ENCODE measurements at places on chromosomes 6 and 20.
A peak's percentile ranks its signal among the peaks of the same experiment; 100 is the strongest.

DNA sequence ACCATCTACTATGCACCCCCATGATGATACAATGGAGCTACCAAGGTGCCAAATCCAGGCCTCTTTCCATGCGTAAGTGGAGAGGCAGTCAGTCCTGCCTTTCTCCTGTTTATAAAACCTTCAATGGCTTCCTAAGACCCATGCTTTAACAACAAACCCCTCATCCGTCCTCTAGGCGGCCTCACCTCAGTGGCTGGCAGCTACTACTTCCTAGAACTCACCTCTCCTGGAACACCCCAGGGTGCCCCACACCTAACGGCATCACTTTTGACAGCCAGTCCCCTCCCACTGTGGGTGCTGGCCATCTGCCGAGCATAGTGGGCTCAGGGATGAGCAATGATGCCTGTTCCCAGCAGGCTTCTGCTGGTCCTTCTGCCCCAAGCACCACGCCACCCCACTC lies 80.0 kb upstream of the TAB2 start:
- no peak for DNase-seq

DNA sequence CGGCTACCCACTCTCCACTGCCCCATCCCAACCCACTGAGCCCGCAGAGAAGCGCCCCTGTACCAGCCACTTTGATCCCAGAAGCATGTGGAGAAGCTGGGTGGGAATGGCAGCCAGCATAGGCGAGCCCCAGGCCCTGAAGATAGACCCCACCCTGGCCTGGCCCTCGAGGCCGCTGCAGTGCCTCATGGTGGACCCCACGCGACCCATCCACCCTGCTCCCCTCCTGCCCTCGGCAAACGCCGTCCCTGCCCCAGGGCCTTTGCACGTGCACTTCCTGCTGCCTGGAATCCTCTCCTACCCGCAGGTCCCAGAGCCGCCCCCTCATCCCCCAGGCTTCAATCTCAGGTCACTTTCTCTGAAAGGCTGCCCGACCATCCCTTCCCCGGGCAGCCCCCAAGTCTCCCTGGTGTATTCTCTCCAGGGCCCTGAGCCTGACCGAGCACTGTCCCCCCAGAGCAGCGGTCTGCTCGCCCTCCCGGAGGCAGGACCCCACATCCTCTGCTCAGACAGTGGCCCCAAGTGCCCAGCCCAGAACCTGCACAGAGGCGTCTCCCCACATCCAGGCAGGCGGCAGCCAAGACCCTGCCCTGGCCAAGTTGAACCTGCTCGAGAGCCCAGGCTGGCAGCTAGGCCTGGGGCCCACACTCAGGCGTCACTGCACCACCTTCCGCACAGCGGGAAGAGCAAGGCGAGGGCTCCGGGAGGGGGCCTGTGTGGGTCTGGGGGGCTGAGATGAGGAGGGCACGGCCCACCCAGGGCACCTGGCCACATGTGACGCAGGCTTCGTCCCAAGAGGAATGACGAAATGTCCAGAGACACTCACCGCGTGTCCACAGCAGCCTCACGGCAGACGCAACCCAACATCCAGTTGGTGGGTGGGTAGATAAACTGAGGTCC lies 14.0 kb downstream of the KCNQ2 start:
- no peak for DNase-seq

DNA sequence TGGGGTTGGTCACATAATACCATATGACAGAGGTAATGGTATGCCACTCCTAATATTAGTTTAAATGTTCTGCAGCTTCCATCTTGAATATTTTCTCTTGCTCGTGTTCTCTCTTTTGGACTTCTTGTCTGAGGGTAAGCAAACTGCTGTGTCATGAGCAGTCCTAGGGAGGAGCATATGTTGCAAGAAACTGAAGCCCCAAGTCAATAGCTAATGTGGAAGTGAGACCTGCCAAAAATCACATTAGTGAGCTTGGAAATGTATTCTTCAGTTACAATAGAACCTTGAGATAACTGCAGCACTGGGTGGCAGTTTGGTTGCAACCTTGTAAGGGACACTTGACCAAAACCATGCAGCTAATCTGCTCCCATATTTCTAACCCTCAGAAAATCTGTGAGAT lies 178.2 kb upstream of the IMPG1 start:
- no peak for DNase-seq

DNA sequence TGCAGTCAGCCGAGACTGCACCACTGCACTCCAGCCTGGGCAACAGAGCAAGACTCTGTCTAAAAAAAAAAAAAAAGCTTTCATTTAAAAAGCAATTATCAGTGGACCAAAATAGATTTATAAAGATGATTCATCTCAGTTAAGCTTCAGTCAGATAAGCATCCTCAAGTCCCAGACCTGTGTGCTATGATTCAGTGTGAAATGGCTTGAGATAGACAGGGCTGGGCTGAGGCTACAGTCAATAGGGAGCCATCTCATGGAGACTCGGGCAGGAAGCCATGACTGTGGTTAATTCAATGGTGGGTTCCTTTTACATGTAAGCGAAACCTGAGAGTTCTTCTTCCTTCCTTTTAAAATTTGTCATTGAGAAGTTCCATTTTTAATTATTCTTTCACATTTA lies 276.0 kb downstream of the TFAP2A start:
- no peak for DNase-seq

DNA sequence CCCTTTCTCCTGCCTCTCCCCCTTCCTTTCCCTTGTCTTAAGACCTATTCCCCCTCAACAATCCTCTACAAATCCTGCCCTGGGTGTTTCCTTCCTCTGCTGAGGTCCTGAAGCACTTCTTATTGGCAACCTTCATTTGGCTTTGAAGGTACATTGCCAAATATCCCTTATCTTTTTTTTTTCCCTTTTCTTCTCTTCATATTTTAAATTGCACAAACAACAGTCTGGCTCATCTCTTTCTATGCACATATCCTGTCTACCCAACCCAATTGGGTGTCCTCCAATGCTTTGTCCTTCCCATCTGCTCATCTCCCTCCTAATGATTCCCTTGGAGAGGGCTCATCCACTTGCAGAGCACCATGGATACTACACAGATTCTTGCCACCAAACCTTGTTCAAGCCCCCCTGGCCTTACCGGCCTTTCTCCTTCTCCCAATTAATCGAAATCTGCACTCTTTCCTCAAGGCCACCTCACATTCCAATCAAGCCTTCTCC lies 537.9 kb upstream of the JARID2 start:
- DNase-seq = no peak

DNA sequence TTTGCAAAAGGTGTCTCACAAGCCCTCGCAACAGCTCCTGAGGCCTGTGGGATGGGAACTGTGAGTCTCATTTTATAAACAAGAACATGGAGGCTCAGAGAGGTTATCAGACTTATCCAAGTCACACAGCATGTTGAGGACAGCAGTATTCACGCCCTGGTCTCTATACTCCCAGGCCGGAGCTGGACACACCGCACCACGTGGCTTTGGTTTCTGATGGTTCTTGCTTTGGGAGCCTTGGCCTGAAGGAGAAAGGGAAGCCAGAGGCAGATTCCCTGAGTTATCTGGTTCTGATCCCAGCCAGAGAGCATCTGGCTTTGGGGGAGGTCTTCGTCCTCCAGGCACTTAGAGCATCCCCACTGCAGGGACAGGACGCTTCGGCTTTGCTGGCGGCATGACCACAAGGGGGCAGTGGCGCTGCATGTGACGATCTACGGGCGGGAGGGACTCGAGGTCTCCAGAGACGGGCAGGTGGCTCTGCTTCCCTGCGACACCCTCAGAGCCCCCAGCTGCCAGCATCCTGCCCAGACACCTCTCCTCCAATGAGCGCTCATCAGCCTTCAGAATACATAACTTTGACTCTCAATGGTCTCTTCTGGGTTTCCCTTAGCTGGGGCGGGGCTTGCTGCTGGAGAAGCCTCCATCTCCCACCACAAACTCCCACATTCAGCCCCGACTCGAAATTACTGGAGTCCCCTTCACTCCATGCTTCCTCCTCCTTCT lies 51.4 kb upstream of the SAYSD1 start:
- DNase-seq = peak; percentile 29

- peak; percentile 82 for DNase-seq
Measured at GRCh38 chr20:47725248-47725973, 59.9 kb downstream of the SULF2 start.

GRCh38 chr6:96626759-96627364 lies 63.9 kb downstream of the FHL5 start:
- peak; percentile 20 for DNase-seq

- no peak for DNase-seq
Measured at GRCh38 chr6:78835817-78836216, 31.5 kb upstream of the IRAK1BP1 start.

DNA sequence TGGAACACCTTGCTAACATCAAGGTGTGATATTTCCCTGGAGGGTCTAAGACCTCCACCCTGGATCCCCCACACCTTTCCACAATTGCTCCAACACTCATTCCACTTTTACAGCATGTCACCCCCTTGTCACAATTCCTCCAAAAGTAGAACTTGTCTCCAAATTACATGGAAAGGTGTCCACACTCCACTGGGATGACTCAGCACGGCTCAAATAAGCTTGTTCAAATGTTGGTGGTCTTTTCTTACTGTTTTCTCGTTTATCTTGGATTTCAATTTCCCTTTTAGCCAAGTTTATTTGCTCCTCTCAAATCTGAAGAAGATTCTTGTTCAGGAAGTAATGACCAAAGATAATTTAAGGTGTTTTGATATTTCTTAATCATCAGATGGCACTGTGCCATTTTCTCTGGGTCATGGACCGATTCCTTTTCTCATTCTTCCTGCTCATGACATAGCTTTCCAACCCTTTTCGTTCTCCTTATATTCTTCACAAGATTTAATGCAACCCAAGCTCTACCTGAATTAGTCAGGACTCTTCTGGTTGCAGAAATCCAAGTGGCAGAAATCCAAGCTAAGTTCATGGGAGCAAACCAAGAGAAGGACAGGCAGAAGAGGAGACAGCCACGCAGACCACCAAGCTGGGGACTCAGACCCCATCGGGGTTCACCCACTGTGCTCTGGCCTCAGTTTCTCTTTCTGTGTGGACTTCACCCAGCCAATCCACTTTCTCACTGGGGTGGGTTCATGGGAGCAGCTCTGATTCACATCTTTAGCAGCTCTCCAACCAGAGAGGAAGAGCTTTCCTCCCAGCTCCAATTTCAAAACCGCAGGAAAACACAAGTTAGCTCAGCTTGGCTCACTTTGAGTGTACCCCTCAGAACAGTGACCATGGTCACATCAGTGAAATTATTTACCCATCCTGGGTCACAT lies 110.5 kb upstream of the CDYL start:
- DNase-seq = peak; percentile 32

DNA sequence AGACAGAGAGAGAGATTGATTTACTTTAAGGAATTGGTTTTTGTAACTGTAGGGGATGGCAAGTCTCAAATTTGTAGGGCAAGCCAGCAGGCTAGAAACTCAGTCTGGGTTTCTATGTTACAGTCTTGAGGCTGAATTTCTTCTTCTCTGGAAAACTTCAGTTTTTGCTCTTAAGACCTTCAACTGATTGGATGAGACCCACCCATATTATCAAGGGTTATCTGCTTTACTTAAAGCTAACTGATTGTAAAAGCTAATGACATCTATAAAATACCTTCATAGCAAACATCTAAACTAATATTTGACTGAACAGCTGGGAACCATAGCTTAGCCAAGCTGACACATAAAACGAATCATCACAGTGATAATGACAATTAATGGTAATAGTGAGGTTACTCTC lies 22.4 kb downstream of the SLC35F1 start:
- DNase-seq = no peak

DNA sequence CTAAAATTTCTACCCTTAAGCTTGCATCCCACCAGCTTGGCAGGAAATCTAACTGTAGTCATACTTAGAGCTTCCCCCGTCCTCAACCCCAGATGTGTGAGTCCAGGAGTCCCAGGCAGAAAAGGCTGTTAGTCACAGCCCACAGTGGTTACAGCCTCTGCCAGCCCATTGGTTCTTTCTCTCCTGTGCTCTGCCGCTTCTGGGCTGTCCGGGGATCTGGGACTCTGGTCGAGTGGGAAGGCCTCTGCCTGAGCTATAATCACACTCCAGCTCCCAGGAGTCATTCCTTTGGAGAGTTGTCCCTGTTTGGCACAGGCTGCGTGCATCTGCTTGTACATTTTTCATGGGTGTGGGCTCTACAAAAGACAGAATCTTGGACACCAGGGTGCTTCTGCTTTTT lies 45.6 kb upstream of the FYN start:
- peak; percentile 84 for DNase-seq

GRCh38 chr6:163415620-163416556 lies 1.4 kb downstream of the QKI start:
- DNase-seq = peak; percentile 59

DNA sequence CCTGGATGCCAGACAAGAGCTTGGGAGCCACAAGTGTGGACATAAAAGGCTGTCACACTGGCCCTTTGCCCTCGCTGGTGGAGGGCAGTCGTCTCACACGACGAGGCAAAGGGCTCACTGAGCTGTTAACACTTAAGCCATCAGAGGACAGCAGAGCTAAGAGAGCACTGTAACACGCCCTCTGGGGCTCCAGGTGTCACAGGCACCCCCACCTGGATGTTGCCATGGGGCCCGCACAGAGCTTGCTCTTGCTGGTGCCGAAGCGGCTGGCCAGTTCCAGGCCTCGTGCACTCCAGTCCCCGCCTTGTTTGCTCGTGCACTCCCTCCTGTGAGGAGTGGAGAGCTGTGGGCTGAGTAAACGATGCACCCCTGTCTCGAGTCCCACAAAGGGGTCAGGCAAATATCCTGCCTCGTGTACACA lies 37.4 kb downstream of the SLC35D3 start:
- no peak for DNase-seq

GRCh38 chr6:31037169-31037568 lies 26.9 kb downstream of the MUC22 start:
- peak; percentile 23 for DNase-seq

- DNase-seq = peak; percentile 44
Measured at GRCh38 chr6:82072121-82072521, 175.4 kb downstream of the IBTK start.

DNA sequence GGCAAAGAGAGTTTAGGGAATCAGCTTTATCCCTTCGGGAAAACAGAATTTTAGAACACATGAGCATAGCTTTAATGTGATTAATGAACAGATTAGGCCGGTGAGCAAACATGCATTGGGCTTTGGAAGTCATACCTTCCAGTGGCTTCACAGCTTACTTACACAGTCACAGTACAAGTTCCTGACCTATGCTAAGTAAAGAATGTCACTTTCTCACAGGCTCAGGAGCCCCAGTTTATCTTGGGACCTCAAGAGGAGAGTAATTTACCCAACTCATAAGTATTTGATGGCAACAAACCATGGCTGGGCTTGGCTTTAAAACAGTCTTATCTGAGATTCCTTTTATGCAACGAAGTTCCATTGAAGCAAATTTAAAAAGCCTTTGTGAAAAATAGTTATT lies 195.9 kb downstream of the AKAP7 start:
- no peak for DNase-seq

DNA sequence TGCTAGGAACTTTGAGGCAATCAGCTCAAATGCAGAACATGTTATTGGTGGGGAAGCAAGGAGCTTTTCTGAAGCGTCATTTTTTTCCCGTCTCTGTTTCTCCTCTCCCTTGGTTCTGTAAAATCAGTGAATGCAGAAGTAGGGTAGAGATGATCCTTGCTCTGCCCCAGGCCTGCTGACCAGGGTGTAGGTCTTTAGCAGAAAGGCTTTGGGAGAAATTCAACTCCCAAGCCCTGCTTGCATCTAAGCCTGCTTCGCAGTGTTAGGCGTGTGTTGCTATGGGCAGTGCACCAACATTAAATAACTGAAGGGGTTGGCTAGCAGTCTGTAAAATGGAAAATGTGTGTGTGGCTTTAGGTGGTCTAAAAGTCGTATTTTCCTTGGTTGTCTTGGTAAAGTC lies 45.9 kb downstream of the SASH1 start:
- DNase-seq = no peak

Measured in fibroblast of skin of right quadriceps (primary cell).